ENCODE measurements at places on chromosomes 4 and X.

GRCh38 chr4:24262084-24262483, 322.3 kb downstream of the DHX15 start:
- no peak for DNase-seq

- DNase-seq = no peak
Observed at GRCh38 chr4:123827511-123827910, 430.9 kb downstream of the SPRY1 start.

DNA sequence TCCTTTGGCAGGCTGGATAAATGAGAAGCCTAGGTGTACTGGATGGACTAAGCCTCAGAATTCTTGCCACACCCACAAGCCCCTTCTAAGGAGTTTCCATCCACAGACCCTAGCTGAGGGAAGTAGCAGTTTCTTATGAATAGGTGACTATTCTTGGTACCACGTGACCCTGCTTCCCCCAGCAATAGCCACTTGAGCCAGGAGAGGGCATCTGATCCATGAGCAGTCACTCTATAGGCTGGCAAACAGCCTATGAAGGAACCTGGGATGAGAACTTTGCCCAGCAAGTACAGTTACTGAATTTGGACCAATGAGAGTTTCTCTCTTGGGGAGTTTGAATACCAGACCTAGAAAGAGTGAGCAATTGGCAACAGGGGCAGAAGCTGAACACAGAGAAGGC, 84.0 kb downstream of the RTL9 start:
- DNase-seq = no peak

DNA sequence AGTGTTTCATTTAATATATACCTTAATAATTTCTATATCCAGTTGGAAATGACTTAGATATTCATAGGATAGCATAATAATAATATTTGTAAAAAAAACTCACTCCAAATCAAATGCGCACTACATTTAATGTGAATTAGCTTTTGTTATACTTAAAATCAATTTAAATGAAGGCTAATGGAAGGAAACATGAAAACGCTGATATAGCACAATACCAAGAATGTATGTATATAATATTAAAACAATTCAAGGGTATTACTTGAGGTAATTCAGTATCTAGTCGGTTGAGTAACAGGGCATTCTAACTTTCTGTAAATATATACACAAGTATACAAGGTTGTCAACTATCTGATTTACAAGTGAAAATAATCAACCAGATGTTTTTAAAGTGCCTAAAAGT, 307.1 kb upstream of the TEX13C start:
- DNase-seq = no peak

DNA sequence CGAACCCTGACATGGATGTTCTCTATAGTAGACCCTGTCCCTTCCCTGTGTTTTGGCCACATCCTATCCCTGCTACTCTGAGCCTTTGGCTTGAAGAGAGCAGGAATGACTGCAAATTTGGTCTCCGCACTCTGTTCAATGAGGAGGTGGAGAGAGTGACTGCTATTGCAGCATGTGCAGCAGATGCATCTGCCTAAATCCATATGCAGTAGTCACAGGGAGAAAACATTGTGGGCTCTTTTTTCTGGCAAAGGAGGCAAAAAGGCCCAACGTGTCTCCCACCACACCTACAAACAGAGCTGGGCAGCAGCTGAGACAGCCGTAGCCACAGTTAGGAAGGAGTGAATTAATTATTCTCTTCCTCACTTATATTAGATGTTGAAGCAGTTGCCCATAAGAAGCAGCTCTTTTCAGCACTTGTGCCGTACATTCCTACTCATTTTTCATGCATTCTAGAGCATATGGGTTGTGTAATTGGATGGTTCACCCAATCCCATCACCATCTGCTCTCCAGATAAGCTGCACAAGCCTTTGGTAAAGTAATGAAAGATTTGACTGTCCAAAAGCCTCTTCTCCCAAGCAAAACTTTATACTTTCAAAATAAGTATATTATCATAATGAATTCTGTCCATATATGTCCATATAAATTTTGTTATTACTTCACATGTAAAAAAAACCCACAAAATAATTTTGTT, 147.9 kb upstream of the FAM47A start:
- DNase-seq = no peak
